ENCODE measurements at places on chromosomes 4 and X.
A peak's percentile ranks its signal among the peaks of the same experiment; 100 is the strongest.

DNA sequence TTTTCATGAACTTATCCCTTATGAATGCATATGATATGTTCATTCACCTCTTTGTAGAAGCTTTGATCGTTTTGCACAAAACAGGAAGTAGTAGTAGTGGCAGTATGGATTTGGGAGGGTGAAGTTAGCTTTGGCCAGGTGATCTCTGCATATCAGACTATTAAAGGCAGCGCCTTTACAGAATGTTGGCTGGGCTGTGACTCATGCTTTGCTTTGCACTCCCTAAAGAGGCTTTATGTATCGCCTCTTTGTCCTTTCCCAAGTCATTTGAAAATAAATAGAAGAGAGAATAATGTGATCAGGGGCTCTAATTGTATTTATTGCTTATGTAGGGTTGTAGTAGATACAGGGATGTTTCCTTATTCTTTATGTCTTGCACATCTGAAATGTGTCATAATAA is 50.4 kb downstream of the SHROOM3 start:
- no peak for DNase-seq

DNA sequence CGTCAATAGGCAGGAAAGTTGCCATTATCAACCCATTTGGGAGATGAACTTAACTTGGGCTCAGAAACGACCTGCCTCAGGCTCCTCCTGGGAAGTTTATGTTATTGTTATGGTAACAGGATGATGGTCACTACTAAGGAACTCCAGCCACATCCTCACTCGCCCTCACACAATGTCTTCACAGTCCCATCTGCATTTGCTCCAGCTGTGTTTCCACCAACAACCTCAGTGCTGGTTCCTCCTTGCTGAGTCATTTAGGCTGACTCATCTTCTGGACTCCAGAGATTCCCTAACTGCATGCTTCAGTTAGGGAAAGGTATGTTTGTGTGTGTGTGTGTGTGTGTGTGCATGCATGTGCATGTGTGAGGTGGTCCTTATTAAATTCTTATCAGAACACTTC is 293.4 kb upstream of the BOD1L1 start:
- DNase-seq, result no peak

GRCh38 chr4:84887824-84888223 is 78.7 kb downstream of the WDFY3 start:
- no peak for DNase-seq

DNA sequence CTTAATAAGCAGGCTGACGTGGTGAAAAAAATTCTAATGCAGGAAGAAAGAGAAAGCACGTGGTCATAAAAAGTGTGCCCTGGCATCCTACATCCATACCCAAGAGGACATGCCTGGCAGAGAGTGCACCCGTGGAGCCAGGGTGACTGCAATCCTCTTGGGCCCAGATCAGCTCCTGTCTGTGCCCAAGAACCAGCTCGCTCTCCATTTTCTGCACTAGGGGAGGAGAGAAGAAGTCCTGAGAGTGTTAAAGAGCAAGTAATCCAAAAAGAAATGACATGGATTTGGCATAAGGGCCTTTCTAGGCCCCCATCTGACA is 483.1 kb downstream of the BCOR start:
- no peak for DNase-seq

- DNase-seq, result no peak
Measured at GRCh38 chr4:139558235-139559088, 2.4 kb upstream of the SETD7 start.

GRCh38 chrX:103656617-103657016 is 27.8 kb downstream of the TCEAL1 start:
- no peak for DNase-seq

GRCh38 chr4:84994280-84994679 is 27.8 kb upstream of the WDFY3 start:
- DNase-seq, result no peak

DNA sequence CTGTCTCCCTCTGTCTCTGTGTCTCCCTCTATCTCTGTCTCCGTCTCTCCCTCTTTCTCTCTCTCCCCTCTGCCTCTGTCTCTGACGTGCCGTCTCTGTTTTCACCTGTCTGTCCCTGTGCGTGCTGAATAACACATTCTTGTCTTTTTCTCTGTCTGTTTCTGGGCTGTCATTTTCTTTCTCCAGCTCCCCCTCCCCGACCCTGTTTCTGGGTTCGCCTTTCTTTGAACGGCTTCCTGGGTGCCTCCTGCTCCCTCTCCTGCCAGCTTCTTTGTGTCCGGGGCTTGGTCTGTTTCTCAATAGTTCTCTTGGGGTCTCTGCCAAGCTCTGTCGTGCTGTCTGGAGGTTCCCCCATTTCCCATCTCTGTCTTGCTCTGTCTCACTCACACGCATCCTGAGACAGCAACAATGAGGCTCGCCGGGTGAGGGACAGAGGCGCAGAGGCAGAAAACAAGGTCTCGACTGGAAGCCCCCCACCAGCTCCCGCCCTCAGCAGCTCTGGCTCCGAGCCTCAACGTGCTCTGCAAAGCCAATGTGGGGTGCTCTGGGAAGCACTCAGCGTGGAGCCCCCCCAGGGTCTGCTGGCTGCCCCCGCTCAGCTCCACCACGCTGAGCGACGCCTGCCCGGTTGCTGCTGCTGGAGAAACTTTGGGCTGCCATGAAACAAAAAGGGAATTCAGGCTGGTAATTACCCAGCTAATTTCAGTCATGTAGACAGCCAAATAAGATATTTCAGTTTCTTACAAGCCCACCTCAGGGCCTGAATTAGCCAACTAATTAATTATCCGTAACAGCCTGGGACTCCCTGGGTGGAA is 3.4 kb downstream of the CPLX1 start:
- no peak for DNase-seq

DNA sequence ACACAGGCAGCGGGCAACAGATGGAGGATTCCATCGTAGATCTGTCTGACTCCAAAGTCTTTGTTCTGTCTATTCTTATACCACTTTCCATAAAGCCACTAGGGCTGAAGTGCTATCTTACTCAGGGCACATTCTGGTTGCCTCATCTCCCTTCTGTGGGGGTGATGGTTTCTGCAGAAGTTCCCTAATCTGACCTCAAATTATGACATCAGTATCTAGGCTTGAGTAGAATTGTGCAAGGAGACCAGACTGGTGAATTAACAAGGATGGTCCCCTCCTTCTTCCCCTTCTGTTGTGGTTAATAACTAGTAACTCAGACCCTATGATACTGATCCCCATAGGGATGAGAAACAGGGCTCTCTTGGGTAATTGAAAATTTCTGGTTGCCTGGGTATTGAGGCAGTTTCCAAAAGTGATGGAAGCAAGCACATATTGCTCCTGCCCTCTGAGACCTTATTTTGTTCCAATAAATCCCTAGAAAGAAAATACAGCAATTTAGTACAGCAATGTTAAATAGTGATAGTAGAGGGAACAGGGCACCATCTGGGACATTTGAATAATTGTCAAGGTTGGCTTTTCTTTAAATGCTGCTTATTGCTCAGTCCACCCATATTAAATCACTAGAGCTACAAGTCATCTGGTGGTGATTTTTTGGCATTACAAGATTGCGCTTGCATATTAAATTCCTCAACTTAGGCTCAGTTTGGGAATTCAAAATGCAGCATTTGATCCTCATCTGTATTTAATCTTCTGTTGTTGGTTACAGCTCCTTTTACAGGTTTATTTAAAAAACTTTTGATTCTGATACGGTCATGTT is 57.3 kb upstream of the AP1S2 start:
- no peak for DNase-seq

DNA sequence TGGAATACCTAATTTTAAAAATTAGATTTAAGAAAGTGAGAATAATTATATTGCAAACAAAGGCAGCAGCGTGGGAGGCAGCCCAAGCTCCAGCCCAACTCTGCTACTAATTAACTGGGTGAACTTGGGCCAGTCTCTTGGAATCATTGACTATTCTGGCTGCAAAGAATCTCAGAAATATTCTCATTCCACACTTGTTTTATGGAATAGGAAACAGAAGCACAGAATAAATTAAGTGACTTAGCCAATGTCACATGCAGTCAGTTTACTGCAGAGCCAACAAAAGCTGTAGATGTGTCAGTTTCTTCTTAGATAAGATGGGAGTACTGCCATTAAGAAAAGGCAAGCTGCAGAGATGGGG is 132.6 kb upstream of the FAM9B start:
- DNase-seq, result no peak

DNA sequence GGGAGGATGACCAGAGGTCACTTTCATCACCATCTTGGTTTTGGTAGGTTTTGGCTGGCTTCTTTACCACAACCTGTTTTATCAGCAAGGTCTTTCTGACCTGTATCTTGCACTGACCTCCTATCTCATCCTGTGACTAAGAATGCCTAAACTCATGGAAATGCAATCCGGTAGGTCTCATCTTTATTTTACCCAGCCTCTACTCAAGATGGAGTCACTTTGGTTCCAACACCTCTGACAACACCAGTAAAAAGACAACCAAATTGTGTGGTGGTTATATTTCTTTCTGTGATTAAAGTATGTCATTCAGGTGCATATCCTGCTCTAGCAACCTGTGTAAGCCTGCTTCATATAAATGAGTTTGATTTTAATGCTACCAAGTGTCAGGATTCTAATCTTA is 636.7 kb downstream of the PCDH7 start:
- no peak for DNase-seq

- no peak for DNase-seq
Measured at GRCh38 chr4:8220661-8221450, 21.8 kb downstream of the SH3TC1 start.

DNA sequence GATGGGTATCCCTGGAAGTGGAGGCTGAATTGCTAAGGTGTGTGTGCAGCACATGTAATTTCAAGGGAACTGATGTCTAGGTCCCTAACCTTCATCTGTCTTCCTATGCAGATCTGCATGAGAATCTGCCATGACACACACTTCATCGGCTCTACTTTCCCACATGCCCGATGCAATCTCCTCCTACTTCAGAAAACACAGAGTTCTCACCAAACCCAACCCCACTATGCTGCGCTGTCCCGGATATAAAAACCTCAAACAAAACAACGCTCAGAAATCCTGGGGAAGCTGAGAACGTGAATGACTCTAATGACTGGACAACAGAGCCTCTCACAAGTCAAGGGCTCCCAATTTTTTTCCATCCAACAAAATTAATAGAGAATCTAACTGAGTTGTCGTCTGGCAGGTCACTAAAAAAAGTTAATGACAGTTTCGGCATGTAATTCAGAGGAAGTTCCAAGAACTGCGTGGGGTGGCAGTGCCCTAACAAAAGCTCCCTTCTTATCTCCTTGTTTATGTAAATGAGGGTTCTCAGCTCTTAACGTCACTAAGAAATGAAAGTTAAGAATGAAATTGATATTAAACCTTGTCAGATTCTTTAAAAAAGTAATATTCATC is 39.0 kb downstream of the STX18 start:
- no peak for DNase-seq

- no peak for DNase-seq
Measured at GRCh38 chrX:152658302-152658701, 20.6 kb downstream of the GABRQ start.

GRCh38 chr4:54159543-54159942 is 59.6 kb downstream of the GSX2 start:
- no peak for DNase-seq

GRCh38 chrX:9880237-9880636 is 86.9 kb upstream of the CLDN34 start:
- no peak for DNase-seq

DNA sequence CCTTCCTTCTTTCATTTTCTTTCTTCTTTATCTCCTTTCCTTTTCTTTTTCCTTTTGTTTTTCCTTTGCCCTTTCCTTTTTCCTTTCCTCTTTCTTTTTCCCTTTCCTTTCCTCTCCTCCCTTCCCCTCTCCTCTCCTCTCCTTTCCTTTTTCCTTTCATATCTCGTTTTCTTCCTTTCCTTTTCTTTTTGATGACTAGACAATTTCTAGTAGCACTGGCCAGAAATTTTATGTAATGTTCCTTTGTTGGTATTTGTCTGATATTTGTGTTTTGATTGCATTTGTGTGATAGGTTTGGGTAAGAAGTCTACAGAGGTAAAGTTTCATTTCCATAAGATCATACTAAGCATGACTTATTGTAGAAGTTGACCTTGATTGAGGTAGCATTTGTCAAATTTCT is 1722.9 kb upstream of the IGFBP7 start:
- DNase-seq, result no peak

GRCh38 chrX:43974741-43975465 is 1.7 kb upstream of the NDP start:
- DNase-seq, result no peak

- DNase-seq, result no peak
Measured at GRCh38 chr4:172521248-172521647, 647.4 kb upstream of the GALNT7 start.

DNA sequence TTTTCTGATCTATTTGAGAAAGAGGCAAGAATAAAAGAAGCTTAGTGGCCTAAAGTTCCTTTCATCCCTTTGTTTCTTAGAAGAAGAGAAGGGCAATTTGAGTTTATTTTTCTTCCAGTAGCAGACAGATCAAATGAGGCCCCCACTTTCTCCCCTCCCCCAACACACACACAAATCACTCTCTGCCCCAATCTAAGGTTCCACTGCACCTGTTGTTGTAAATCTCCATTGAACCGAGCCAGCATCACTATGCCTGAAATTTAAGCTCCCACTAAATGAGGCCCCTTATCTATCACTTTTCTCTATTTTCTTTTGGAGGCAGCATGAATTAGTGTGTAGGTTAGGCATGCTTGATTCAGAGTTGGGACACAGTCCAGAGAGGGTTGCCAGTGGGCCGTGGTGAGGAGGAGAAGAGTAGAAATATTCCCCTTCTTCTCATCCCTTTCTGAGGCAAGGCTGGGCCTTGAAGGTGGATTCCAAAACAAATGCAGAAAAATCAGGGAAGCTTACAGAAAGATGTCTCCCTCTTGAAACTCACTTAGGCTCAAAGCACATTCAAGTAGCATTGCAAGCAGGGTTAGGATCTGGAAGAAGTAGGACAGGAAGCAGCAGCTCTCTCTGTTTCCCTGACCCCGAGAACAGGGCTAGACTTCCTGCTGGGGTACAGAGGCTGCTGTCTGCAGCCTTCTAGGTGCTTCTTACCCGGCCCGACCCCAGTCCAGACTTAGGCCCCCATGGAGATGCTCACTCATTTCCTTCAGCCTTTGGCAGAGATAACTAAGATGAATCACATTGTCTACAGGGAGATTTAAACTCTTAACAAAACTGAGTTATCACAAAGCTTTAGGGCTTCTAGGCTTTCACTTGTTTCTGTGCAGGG is 70.7 kb downstream of the RASL11B start:
- DNase-seq, result no peak

DNA sequence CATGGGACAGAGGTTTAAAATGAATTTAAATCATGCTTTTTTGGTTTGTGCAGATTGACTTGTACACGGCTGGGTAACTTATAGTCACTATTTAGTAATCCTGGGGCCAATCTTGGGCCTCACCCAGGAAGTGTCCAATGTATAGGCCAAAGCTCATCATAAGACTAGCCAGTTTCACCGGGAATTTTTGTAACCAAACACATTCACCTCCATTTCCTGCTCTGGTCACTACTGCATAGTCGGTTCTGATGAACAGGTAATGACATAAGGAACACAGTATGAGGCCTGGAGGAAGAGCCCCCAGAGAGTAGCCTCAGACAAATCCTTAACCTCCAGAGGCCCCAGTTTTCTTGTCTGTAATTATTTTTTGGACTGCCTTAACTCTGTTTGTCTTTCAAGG is 81.9 kb downstream of the HPRT1 start:
- DNase-seq, result no peak

GRCh38 chrX:72308566-72309296 is 3.0 kb upstream of the CITED1 start:
- peak; percentile 7 for DNase-seq

- DNase-seq, result no peak
Measured at GRCh38 chrX:72060921-72061490, 70.7 kb downstream of the RTL5 start.
